ENCODE measurements at places on chromosomes 6 and 20. TPM values are rescaled to one million over a fixed set of nuclear protein-coding genes. Genes with fewer than 3 reads are reported as not detected.

The SPATS1 gene
- not detected for polyA plus RNA-seq

The EPPIN gene
- not detected for polyA plus RNA-seq

GRCh38 chr20:62646851-62647520 lies 4.7 kb downstream of the SLCO4A1 start:
- peak; percentile 79 for DNase-seq

GRCh38 chr20:59007665-59008511 lies 834 bp upstream of the CTSZ start:
- peak; percentile 18 for DNase-seq

DNA sequence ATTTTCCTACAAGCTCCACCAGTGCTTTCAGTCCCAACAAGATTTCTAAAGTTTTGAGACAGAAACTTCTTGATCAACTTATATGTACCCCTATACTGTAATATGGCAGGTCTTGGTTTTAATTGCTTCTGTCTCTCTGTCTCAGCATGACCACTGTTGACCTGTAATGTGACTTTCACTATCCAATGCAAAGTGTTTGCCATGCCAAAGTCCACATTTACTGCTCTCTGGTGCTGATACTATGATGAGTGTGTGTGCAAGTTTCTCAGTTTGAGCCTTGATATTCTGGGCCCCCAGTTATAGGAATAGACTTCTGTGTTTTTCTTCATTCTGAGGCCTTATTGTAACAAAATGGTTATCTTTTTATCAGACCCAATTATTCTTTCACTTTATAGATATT lies 45.8 kb downstream of the OR2J2 start:
- peak; percentile 47 for DNase-seq

DNA sequence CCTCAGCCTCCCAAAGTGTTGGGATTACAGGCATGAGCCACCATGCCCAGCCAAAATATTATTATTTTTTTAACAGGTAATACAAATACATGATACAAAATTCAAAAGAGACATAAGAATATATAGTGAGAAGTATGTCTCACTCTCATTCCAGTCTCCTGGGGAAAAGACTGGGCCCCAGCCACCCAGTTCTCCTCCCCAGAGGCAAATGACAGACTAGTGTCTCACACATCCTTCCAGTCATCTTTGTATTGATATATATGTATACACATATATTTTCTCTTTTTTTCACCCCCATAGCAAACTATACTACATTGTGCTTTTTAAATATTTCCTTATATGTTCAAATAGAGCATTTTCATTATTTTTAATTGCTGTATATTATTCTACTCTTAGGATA lies 8.3 kb downstream of the GSS start:
- no peak for DNase-seq

GRCh38 chr20:51607170-51607569 lies 64.7 kb upstream of the NFATC2 start:
- DNase-seq: no peak

GRCh38 chr6:36459501-36459900 lies 16.7 kb downstream of the KCTD20 start:
- no peak for DNase-seq

DNA sequence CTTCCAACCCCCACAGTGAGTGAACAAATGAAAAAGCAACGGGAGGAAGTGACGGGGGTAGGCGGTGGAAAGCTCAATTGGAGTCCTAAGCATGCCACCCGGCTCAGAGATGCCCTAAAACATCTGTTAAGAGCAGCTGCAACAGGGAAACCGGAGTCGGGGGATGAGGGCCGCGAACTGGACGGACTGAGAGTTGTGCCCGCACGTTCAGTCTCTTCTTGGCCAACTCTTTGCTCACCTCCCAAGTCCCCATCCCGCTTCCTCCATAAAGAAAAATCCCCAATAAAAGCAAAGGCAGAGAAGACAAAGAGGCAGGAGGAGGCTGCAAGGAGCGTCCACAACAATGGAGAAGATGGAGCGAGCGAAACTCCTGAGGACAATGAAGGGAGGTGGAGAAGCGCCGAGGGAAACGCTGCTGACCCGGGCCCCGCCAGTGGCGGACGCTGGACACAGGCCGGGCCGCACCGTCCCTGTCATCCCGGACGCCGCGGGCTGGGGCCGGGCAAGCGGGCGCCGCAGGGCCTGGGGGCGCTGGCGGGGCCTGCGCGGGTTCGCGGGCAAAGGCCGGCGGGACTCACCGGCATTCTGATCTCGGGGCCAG lies 600 bp downstream of the SEC63 start:
- DNase-seq: peak; percentile 69

GRCh38 chr20:33674294-33675135 lies at the start of gene NECAB3:
Gene NECAB3 (minus strand): TSS chr20:33674428. CDS start chr20:33674352, 76 bp downstream.
- DNase-seq: peak; percentile 85
